ENCODE measurements at places on chromosomes 16 and 17.

GRCh38 chr16:86024210-86024609 is 125.2 kb downstream of the IRF8 start:
- DNase-seq, result no peak

DNA sequence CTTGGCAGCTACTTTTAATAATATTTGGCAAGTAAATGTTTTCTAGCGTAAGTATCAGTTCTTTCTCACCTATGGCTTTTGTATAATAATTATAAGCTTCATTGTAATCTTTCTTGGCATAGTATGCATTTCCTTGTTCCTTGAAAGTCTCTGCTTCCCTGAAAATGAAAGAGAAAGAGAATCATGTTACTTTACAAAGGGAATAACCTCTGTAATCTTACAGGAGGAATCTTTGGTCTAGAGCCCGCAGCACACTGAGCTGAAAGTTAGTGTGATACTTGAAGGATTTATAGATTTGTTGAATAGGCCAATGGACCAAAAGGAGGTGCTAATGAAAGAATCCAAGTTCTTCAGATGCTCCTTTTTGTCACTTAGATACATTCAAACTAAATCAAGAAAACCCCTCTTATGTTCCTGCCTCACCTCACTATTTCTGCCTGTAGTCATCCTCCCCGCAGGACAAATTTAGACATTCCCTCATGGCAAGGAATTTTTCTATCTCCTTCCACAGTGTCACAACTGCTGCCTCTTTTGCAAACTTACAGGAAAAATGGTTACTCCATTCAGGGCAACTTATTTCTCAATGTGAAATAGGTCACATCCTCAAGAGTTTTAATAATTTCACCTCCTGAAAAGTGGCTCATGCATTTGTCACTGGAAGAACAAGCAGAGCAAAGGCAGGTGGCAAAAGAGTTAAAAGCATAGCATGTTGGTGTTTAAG is 16.7 kb downstream of the DNAJC7 start:
- DNase-seq, result no peak

GRCh38 chr17:55818451-55819375 is 67.9 kb downstream of the PCTP start:
- DNase-seq, result no peak

DNA sequence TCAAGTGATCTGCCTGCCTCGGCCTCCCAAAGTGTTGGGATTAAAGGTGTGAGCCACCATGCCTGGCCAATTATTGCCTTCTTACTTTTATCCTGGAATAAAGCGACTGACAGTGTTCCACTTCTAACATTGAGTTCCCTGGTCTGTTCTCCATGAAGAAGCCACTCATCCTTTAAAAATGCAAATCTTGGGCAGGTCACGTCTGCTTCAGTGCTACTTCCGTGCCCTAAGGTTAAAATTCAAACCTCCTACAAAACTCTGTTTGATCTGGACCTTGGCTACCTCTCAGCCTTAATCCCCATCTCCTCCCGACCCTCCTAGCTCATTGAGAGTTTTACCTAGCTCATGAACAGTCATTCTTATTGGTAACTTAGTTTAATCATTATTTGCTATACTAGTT is 9.6 kb upstream of the SHISA9 start:
- DNase-seq, result no peak

DNA sequence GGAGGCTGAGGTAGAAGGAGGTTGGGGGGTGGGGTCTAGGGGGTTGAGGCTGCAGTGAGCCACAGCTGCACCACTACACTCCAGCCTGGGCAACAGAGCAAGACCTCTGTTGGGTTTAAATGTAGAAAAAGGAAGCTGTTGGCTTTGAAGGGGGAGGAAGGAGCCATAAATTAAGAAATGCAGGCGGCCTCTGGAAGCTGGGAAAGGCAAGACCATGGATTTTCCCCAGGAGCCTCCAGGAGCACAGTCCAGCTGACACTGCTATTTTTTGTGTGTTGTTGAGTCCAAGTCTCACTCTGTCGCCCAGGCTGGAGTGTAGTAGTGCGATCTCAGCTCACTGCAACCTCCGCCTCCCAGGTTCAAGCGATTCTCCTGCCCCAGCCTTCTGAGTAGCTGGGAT is 15.9 kb downstream of the LITAF start:
- no peak for DNase-seq

DNA sequence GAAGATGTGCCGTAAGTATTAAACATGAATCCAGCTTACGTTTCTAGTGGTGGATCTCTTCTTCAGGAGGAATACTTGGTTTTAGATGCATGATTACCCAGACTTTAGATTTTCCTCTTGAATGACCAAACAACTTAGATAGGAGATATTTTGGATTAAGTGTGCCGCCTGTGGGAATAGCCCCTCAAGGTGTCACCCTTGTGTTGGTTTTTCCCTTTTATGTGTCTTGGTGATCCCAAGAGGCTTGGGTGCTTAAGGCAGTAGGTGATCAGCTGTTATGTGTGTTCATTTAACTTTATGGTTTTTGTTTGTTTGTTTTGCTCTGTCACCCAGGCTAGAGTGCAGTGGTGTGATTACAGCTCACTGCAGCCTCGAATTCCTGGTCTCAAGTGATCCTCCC is 115.1 kb downstream of the PPM1E start:
- DNase-seq, result no peak

GRCh38 chr17:81524039-81524864 is 3.9 kb upstream of the FSCN2 start:
- no peak for DNase-seq

DNA sequence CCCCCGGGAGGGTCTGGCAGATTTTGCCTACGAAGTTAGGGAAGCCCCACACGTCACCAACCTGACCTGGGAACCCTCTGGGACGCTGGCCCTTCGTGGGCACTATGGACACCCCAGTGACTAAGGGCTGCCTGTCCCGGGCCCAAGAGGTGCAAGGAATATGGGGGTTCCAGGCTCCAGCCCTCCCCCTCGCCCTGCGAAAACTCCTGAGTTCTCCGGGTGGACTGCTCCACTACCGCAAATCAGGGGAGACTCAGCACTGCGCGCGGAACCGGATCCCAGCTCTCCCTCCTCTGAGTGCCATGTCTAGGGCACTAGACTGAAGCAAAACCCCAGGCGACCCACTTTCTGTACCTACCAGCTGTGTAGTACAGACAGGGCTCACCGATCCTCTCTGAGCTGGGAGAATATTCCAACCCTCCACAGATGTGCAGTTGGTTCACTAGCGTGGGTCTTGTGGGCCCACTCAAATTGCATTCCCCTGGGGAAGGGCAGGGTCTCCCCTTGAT is at the start of gene ARL5C:
Gene ARL5C, minus strand, starts transcription at position 321 of the 509 bp plus-strand sequence. CDS start 401 bp downstream, outside the sequence.
- no peak for DNase-seq

DNA sequence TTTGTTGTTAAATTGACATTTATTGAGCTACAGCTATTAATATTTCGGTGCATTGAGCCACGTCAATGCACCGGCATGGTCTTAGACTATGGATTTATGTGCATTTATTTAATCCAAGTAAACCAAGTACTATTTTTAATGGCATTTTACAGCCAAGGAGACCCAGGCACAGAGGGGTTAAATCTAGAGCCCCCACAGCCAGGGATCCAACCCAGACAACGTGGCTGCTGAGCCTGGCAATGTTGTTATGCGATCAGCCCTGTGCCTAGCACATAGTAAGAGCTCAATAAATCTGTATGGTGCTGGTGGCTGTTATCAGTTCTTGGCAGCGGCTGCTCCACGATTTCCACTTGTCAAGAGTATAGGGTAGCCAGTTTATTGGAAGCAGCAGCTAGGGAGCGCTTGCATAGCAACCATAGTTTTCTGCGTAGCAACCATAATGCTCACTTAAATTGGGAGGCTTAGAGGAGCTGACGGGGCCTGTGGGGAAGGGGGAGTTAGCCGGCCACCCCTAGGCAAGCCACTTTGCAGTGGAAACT is 541 bp upstream of the RBBP6 start:
- DNase-seq, result no peak

DNA sequence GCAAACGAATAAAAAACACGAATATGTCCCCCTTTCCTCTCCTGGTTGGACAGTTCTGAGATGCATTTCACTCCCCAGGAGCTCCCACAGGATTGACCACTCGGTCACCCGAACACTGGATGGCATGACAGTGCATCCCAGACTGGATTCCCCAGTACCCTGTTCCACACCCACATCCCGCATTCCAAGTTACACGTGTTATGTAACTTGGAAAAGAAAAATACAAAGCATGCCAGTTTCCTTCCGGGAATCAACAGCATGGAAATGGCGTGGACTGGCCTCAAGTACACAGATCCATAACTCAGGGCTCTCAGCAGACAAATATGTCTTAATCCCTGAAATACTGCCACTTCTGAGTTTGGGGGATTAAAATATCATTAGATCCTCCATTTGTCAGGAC is 12.6 kb upstream of the KLHL36 start:
- DNase-seq, result no peak

- DNase-seq, result no peak
These were observed 248.6 kb downstream of the FTO start for GRCh38 chr16:53952215-53953208.

DNA sequence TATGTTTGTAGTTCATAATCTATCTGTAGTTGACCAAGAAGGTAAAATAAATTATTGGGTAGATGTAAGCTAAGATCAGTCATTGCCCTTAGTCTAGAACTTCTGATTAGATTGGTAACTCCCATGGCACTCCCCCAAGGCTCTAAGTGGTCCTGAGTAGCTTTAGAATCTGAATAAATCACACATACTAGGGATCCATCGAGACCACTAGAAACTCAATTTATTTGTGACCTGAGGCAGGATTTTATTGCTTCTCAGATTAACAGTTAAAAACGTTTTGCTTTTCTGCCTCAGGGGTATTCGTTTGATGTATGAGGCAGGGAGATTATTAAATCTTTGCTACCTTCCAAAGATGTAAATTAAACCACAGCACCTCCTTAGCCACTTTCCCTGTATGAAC is 24.9 kb downstream of the CMTR2 start:
- no peak for DNase-seq

GRCh38 chr17:47257651-47258339 is 4.2 kb downstream of the ITGB3 start:
- no peak for DNase-seq

DNA sequence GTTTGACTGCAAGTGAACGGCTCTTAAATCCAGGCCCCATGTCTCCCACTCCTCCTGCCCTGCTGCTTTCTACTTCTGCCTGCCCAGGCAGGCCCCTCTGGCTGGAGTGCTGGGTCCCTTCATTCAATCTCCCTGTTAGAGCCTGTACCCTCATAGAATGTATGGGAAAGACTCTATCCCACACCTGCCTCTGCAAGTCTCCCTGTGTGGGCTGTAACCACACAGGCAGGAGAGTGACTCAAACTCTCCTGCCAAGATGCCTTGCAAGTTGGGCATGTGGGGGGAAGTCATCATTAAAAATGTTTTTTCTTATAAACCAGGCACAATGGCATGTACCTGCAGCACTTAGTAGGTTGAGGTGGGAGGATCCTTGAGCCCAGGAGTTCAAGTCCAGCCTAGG is 77.5 kb downstream of the PLXDC1 start:
- no peak for DNase-seq

DNA sequence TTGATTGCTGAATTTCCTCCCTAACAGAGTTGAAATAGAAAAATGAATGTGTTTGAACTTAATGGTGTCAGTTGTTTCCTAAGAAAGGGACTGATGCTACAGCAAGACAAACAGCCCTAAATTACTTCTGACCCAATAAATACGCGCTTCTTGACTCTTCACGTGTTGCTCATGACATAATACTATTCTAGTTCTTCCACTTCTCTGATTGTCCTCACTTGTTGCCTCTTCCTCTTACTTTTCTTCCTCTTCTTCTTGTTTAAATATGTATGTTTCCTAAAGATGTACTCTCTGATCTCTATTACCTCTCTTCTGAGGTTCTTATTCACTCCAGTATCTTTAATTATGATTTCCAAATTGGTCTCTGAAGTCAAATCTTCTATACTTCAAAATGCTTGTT is 32.4 kb downstream of the RNF43 start:
- no peak for DNase-seq

- DNase-seq, result no peak
These were observed 394.7 kb downstream of the SOX9 start for GRCh38 chr17:72515291-72516065.

DNA sequence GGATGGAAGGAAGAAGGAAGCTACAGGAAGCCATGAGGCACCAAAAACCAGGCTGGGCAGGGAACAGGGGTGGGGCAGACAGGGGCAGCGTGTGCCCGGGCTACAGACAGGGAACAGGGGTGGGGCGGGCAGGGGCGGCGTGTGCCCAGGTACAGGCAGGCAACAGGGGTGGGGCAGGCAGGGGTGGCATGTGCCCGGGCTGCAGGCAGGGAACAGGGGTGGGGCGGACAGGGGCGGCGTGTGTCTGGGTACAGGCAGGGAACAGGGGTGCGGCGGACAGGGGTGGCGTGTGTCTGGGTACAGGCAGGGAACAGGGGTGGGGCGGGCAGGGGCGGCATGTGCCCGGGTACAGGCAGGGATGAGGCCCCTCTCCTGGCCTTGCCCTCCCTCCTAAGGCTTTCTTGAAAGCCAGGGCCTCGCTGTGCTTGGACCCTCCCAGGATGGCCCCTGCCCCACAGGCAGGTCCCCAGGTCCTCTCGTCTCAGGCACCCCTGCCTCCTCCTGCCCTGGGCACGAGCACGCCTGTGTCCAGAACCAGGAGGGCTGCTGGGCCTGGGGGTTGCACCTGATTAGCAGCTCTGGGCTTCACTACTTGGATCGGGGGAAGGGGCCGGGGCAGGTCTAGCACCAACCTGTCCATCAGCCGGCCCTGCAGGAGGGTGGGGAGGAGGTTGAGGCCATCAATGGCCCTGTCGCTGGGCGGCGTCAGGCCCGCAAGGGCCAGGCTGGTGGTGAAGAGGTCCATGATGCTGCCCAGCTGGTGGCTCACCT is 14.5 kb upstream of the APRT start:
- DNase-seq, result no peak

- no peak for DNase-seq
These were observed 73.8 kb downstream of the CMIP start for GRCh38 chr16:81518439-81518757.

- DNase-seq, result no peak
These were observed 21.6 kb downstream of the EMC8 start for GRCh38 chr16:85777583-85778310.

- peak; percentile 97 for DNase-seq
These were observed at the start of gene MYCBPAP for GRCh38 chr17:50507871-50508572. TSS of gene MYCBPAP (plus strand) at chr17:50508439. CDS start at chr17:50508675, 236 bp downstream.

- no peak for DNase-seq
These were observed 25.8 kb upstream of the GINS3 start for GRCh38 chr16:58366247-58367031.

- DNase-seq, result no peak
These were observed 128.0 kb upstream of the SDK2 start for GRCh38 chr17:73772107-73772705.

DNA sequence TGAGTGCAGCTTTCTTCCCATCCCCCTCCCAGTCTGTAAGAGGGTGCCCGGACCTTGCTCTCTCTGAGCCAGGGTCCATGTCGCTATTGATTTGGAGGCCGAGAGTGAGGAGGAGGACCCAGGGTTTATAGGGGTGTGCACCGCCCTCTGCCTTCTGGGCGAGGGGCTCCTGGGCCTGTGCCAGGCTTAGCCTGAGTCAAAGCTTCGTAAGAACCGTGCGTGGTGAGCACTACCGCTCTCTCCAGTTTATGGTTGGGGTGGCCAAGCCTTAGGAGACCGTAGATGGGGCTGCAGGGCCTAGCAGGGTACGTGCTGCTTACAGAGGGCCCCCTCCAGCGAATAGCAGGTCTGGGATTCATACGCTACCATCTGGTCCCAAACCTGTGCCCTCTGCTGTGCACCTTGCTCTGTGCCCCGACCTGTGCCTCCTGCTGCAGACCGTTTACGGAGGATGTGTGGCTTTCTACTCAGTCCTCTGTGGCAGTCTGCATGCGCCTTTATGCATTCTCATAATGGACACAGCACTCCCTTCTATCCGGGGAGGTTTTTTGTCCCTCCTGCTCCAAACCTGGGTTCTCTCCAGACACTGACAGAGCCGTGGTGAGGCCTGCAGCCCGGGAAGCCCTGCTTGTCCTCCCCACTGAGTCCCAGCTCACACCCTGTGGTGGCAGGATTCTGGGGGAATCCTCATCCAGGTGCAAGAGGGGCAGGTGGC is 54.7 kb downstream of the PGS1 start:
- DNase-seq, result no peak
